ENCODE measurements at places on chromosomes 4 and X.

GRCh38 chrX:123590842-123591486 is 141.9 kb downstream of the THOC2 start:
- DNase-seq = no peak

DNA sequence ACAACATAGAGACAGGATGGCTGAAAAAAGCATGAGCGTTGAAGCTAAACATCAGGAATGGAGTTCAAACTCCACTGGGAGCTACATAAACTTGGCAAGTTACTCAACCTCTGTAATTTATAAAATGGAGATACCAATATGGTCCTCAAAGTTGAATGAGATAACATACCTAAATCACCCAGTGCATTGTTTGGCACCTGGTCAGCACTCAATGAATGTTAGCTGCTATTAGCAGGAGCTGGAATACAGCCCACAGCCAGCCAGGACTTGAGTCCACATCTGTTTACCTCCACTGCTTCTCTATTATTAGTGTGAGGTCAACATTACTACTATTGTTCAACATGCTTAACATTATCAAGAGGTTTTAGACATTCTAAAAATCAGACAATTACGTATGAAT is 97.9 kb downstream of the NR3C2 start:
- DNase-seq = no peak

- DNase-seq = no peak
Measured at GRCh38 chr4:138406876-138407275, 164.7 kb upstream of the SLC7A11 start.

- no peak for DNase-seq
Measured at GRCh38 chr4:89640620-89641366, 196.2 kb downstream of the SNCA start.

GRCh38 chr4:16083241-16084191 is at the start of gene PROM1:
TSS of gene PROM1 (minus strand) at chr4:16084023. CDS start at chr4:16075906, 8,117 bp downstream.
- DNase-seq = no peak

GRCh38 chr4:114019969-114020358 is 40.5 kb upstream of the ARSJ start:
- DNase-seq = no peak

DNA sequence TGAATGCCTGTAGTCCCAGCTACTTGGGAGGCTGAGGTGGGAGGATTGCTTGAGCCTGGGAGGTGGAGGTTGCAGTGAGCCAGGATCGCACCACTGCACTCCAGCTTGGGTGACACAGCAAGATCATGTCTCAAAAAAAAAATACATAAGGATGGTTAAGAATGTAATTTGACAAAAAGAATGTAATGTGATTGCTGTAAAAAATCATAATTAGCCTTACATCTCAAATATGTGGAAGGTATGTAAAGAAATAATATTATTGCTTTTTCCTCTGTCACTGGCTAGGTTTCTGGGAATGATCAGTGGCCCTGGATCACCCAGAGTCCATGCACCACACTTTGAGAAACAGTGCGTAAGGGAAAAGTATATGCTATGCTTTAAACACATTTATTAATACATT is 106.1 kb upstream of the C1GALT1C1 start:
- no peak for DNase-seq

DNA sequence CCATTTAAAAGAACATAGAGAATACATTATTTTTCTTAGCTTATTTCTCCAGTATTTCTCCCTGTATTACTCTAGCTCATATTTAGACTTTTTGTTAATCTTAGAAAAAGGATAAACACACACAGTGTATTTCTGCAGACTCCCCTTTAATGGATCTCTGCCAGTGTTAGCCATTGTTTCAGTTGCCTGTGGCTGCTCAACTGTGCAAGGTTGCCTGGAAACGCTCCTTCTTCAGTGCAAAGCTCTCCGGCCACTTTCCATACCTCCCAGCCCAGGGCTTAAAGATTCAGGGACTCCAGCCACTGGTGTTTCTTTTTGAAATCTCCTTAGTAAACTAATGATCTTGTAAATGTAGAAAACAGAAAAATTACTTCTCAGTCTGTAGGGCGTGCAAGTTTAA is 104.9 kb downstream of the SLIT2 start:
- no peak for DNase-seq

- no peak for DNase-seq
Measured at GRCh38 chr4:73683456-73683855, 56.9 kb upstream of the CXCL8 start.

GRCh38 chrX:71637848-71638247 is 19.5 kb upstream of the CXCR3 start:
- no peak for DNase-seq

DNA sequence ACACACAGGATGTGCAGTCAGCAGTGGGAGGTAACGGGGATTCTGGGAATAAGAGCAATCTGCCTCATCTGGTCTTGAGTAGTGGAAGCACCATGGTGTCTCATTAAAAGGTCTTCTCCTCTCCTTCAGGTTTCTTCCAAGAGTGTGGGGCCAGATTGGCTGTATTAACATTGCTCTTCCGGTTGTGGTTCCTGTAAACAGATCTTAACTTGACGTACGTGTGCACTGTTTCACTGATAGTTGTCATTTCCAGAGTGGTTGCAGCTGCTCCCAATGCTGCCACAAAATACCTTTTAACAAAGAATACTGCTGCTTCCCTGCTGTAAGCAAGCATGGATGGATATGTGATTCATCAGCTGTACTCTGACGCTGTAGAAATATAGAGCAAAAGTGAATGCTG is 1443.4 kb upstream of the TENM3 start:
- DNase-seq = no peak

- DNase-seq = no peak
Measured at GRCh38 chrX:3216581-3217180, 129.8 kb downstream of the MXRA5 start.

GRCh38 chrX:15607067-15607466 is 6.3 kb upstream of the ACE2 start:
- DNase-seq = no peak

DNA sequence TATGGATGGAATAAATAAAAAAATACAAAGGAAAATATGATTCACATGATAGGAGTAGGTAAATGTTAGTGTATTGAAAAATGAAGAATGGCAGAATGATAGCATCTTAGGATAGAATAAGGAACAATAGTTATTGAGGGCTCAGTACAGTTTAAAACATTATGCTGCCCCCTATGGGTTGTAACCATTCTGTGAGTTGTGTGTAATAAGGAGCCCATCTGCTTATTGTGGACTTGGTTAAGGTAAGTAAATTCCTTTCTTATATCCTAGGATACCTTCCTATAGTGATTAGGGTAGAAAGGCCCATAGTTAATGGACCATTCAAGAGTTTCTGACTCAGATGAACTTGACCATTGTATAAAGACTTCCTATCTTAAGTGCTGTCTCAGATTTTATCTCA is 195.8 kb downstream of the PDHA2 start:
- DNase-seq = no peak

- no peak for DNase-seq
Measured at GRCh38 chr4:149048451-149049143, 606.4 kb upstream of the NR3C2 start.

DNA sequence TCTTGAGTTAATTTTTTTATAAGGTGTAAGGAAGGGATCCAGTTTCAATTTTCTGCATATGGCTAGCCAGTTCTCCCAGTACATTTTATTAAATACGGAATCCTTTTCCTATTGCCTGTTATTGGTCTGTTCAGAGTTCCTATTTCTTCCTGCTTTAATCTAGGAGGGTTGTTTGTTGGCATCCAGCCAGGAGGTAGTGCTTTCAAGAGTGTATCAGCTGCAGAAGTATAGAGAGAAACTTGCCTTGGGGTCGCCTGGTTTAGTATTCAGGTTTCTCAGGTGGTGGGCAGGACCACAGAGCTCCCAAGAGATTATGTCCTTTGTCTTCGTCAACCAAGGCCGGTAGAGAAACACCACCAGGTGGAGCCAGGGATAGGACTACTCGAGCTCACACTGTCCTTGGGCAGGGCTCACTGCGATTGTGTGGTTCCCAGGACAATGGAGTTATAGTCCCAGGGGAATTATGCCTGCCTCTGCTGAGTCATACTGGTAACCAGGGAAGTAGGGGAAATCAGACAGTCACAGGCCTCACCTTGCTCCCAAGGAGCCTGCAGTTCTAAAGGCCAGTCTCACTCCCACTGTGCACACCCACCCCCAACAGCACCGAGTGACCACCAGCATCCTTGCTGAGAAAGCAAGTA is 168.1 kb downstream of the VSIG4 start:
- no peak for DNase-seq

DNA sequence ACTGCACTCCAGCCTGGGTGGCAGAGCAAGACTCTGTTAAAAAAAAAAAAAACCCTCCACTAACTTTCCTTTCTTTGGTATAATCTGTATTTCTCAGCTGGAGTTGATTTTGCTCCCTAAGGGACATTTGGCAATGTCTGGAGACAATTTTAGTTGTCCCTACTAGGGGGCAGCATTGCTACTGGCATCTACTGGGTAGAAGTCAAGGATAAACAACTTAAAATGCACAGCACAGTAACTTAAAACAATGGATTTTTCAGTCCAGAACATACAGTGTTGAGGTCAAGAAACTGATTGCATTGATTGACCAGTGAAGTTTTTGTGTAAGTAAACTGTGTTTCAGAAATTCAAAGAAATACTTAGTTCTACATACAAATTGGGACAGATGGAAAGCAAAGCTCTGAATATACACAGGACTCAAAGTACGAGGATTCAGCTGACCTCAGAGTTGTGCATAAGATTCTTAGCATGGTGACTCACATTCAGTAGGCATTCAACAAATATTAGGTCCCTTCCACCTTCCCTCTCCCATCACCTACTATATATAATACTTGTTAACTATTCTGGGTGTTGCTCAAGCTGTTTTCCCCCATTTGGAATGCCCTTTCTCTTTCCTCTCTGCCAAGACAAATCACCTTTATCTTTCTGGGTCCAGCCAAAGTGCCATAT is 8.8 kb downstream of the DDX53 start:
- DNase-seq = no peak

DNA sequence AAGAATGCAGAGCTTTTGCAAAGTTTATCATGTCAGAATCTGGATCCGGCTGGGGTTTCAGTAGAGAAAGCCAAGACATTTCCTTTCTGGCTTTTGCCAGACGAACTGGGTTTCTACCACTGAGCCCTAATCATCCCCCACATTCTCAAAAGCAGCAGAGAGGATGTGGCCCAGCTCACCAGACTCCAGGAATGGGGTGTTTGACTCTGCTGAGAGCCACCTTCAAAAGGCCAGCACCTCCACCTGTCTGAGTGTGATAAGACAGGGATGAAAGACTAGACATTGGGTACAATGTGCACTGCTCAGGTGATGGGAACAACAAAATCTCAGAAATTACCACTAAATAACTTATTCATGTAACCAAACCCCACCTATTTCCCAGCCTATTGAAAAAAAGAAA is 25.7 kb upstream of the CCKAR start:
- no peak for DNase-seq

GRCh38 chr4:155904331-155904730 is 835 bp downstream of the TDO2 start:
- no peak for DNase-seq

GRCh38 chr4:74537459-74537858 is 92.5 kb downstream of the AREG start:
- no peak for DNase-seq

DNA sequence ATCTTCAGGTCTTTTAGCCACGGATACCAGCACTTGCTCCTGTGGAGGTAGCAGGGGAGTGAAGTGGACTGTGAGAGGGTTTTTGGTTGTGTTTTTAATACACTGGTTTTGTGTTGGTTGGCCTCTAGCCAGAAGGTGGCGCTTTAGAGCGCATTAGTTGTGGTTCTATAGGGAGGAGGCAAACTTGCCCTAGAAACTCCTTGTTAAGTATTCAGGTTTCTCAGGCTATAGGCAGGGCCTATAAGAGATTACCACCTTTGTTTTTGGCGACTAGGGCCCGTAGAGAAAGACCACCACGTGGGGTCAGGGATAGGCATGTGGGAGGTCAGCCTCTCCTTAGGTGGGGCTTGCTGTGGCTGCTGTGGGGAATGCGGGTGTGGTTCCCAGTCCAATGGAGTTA is 221.6 kb upstream of the SPANXN4 start:
- DNase-seq = no peak

- no peak for DNase-seq
Measured at GRCh38 chr4:76210452-76210851, 3.2 kb downstream of the SCARB2 start.

DNA sequence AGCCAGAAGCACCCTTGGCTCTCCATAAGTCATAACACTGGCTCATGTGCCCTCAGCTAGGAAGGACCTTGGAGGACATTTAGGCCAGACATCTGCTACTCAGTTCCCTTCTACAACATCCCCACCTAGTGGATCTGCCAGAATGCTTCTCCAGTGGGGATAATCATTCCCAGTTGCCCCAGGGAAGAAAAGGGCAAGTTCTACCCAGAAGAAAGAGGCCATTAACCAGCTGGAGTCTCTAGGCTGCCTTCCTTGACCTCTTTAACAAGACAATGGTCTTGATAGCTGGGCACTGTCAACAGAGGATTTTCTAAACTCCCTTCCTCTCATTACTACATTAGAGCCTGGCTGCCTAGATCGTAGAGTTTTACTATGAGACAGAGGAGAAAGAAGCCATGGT is 42.0 kb downstream of the LGI2 start:
- no peak for DNase-seq

Measured in CD4-positive, alpha-beta T cell treated with Interleukin-15 for 4 hours (primary cell).